Activated CD8-positive, alpha-beta memory T cell treated with anti-CD3 and anti-CD28 coated beads for 4 hours (primary cell): ENCODE measurements at places on chromosomes 1 and 21.

DNA sequence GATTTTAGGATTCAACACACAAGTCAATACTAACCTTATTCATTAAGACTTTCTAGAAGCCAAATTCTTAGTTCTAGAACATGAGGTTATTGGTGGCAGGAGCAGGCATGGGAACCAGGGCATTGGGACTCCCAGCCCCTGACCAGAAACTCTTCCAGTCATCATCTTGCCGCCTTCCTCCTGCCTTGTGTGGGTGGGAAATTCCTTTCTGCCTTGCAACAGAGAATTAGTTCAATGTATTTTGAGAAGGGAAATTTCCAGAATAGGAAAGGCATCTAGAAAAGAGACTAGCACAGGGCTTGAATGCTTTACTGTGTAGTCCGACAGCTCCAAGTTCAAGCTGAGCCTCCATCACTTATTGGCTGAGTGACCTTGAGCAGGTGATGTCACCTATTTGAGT, 8.7 kb downstream of the GRHL3 start:
- DNase-seq: no peak

DNA sequence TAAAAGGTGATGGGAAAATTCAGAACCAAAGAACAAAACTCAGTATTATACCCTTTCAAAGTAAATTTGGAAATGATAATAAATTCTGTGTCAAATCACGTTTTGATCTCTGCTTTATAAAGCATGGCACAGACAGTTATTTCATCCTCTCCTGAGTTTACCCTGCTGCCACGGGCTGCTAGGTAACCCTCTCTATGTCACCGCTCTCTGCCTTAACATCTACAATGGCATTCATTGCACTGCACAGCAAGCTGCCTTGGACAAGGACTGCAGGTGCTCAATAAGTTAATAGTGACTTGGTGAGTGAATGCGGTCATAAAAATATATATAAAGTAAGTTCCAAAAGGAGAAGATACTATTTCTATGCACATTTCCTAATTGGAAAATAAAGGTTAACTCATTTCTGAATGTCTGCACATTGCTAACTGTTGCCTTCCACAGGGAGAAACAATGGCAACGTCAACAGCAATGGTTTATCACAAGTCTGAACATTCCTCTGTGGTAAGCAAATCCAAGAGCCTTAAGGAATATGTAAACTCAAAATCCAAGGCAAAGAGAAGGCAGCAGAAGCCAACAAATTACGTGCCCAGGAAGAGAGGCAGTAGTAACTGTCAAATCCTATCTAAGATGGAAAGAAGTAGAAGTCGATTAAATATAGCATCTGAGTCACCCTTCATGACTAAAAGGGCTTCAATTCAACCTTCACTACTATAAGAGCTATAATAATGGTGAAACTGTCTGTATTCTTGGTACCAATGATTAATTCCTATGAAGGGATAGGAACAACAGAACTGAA, 19.4 kb downstream of the FYB2 start:
- no peak for DNase-seq

GRCh38 chr1:225906467-225906866, 17.5 kb upstream of the LEFTY1 start:
- DNase-seq: no peak

GRCh38 chr1:172608098-172608601, 50.8 kb upstream of the FASLG start:
- no peak for DNase-seq
